ENCODE measurements at places on chromosomes 7 and 10.

- DNase-seq = no peak
Measured at GRCh38 chr7:6162331-6162620, 110.1 kb downstream of the CYTH3 start.

DNA sequence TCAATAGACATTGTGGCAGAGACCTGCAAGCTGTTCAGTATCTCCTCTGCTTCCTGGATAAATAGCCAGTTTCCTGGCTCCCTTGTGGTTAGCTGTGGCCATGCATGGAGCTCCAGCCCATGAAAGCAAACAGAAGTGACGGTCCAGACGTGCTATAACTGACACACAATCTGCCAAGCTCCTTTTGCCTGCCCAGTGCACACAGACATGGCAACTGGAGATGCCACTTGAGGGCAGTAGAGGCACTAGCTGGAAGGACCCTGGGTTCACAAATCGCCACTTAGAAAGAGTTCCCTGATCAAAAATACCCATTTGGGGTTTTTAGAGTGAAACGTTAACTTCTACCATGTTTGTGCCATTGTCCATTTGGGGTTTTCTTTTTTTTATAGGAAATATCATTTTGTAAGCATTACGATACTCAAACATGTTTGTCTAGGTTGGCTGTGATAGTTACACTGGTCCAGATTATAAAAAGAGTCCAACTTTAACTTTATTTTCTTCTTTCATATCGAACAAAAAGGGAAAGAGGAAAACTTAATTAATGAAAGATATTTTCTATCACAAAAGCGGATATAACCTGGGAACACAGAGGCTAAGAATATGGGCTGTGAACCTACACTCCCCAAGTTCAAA is 31.3 kb downstream of the KIN start:
- peak; percentile 25 for DNase-seq

- DNase-seq = peak; percentile 74
Measured at GRCh38 chr7:116591202-116592040, 66.6 kb downstream of the CAV1 start.

DNA sequence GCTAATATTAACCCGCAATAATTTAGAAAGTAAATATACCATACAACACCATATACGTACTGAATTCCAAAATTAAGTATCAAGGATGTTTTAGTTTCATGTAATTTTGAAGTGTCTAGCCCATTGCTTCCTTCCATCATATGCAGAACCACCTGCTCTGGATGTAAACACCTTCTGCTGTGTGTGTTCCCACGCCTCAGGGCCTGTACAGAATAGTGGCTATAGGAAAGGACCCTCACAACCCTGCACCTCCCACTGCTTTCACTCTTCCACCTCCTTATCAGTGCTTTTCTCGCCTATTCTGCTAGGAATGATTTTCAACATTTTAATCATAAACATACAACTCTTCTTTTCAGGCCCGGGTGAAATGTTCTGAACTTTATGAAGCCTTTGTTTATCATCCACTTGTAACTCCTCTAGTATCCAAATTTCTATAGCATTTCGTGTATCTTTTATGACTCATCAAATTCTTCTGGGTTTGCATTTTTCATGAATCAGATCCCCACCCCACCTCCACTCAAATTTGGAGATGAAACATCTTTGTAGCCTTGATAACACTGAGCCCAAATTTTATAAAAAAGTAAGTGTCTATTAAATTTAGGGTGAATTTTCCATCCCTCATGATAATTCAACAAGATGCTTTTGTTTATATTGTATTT is 1106.8 kb upstream of the C7orf33 start:
- DNase-seq = peak; percentile 73

DNA sequence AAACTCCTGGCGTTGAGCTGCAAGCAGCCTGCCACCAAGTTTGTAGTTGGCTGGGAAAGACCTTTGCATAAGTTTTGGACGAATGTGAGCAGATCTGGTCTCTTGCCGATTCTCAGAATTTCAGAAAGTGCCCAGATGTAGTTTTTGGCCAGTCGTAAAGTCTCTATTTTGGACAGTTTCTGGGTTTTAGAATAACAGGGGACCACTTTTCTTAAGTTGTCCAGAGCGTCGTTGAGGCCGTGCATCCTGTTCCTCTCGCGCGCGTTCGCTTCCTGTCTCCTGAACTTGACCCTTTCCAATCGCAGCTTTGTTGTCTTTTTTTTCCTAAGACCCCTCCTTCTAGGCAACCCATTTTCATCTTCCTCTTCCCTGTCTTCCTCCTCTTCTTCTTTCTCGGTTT is 1.8 kb downstream of the NEUROD6 start:
- no peak for DNase-seq

- DNase-seq = peak; percentile 11
Measured at GRCh38 chr10:51008346-51008745, 65.9 kb upstream of the PRKG1 start.

GRCh38 chr10:67770537-67770936 is 67.5 kb downstream of the DNAJC12 start:
- DNase-seq = no peak

GRCh38 chr7:134732728-134733127 is 46.7 kb upstream of the CALD1 start:
- no peak for DNase-seq

GRCh38 chr7:69782917-69783684 is 184.8 kb downstream of the AUTS2 start:
- no peak for DNase-seq

GRCh38 chr10:132185601-132186487 is 904 bp upstream of the DPYSL4 start:
- DNase-seq = peak; percentile 66

DNA sequence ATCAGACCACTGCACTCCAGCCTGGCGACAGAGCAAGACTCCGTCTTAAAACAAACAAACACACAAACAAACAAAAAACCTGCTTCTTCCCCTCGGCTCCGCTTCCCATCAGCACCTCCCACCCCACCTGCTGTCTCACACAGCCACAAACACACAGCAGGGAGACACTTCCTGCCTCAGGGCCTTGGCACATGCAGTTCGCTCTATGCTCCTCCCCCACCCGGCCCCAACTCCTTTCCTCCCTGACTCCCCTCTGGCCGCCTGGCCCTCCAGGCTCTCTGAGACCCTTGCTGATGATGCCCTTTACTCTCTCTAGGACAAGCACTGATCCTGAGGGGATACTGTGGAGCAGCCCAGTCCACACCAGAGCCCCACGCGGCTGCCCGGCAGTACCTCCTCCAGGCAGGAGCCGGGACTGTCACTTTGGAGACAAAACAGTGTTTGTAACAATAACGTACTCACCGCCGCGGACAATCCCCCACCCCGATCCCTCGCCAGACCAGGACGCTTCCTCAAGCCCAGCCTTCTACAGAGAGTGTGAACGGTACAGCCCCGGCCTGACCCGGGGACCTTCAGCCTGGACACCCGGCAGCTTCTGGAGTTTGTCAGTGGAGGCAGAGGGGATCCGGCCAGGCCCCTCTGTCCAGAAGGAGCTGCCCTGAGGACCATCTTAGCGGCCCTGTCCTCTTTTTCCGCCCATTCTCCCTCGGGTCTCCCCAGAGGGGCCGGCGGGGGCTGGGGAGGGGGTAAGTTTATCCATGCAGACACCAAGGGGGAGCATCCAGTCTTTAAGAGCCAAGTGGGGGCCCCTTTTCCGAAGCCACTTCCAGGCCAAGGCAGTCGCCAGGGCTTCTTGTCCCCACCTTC is 50.0 kb upstream of the GTF2IRD1 start:
- no peak for DNase-seq

DNA sequence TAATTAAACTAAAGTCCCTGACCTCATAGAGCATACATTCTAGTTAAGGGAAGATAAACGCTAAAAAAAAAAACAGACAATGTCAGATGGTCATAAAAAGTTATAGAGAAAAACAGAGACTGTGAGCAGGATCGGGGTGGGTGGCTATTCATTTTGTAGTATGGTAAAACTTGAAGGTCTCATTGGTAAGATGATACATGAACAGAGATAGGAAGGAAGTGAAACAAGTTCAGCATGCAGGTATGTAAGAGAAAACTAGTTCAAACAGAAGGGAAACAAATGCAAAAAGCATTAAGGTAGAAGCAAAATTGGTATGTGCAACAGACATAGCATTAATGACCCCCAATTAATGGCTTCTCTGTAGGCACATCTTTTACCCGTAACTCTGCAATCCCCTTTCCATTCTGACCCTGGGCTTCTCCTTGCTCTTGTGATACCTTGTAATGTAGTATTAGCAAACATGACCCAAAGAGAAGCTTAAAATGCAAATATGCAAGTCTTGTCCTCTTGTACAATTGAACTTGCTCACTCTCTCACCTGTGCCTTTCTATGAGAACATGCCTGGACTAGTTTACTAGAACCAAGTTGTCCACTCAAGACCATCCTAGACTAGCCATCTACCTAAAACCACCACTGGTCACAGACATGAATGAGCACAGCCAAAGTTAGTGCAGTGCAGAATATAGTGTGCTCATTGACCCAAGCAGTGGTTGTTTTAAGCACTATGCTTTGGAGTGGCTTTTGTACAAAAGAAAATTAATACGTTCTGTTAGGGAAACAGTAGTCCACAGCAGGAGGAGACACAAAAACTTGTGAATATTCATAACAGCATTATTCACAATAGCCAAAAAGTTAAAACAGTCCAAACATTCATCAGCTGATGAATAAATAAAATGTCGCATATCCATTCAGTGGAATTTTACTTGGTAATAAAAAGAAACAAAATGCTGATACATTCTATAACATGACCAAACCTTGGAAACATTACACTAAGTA is 57.0 kb downstream of the BRAF start:
- DNase-seq = no peak

DNA sequence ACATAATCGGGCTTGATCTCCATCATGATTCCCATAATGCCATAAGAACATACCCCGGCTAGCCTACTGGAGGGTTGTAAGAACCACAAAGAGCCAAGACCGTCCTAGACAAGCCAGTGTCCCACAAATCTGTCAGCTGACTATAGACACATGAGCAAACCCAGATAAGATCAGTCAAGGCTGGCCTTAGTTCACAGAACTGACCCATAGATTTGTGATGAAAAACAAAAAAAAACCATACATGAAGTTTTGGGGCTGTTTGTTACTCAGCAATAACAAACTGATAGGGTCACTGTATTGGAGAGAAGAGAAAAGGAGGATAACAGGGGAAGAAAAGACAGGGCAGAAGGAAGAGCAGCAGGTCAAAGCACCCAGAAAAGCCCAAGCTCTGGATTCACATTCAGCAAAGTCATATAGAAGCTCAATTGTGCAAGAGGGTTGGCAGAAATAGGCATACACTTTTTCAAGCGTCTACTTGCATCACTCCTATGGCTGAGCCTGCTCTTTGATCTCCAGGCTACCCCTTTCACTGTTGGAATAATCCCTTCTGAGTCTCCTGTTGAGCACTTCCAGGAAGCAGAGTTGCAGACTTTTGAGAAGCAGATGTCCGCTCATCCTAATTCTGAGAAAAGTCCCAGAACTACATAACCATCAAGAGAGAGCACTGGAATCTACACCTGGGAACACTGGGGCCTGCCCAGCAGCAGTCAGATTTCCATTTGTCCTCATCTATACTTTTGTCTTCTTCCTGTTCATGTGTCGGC is 122.0 kb upstream of the HABP2 start:
- DNase-seq = no peak

DNA sequence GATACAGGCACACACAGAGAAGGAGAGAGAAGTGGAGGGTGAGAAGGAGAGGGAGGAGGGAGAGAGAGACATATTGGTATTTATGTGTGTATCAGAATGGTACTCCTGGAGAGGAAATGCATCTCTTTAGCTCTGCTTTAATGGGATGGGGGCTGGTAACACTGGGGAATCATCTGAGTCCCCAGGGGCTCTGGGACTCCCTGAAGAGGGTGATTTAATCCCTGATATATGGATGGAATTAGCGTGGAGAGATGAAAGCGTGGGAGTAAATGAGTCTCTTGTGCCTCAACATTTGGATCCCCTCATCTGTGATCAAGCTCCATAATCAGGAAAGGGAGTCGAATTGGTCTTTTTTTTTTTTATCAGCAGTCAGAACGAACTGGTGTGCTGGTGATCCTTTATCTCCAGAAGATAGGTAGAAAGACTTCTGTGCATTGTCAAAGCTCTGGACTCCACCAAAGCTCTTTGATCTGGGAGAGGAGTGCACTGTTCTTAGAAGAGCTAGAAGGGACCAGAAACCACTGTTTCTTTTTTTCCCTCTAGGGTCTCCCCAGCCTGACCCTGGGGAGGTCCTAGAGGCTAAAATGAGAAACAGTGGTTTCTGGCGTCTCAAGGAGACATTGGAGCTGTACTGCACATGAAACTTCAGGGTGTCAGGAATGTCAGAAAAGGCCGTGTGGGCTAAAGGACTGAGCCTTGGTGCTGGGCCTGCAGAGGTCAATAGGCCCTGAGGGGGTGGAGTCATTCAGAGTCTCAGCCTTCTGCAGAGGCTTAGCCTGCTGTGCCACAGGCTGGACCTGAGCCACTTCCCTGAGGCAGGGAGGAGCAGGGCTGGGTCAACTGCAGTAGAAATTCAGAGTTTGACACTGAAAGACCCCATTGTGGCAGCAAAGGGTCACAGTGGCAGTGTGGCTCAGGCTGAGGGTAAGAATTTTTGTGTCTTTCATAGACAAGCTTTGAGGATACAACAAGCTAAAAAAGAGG is 234.4 kb upstream of the SLC26A5 start:
- no peak for DNase-seq

- DNase-seq = peak; percentile 87
Measured at GRCh38 chr7:121107923-121108498, 119.5 kb downstream of the CPED1 start.

Measured in PC-3 (cell line).